ENCODE measurements at places on chromosomes 7 and 10.

GRCh38 chr7:94510582-94511496, 1.2 kb downstream of the CASD1 start:
- DNase-seq, result peak; percentile 46

- no peak for DNase-seq
Observed at GRCh38 chr10:129695671-129696070, 228.6 kb downstream of the MGMT start.

DNA sequence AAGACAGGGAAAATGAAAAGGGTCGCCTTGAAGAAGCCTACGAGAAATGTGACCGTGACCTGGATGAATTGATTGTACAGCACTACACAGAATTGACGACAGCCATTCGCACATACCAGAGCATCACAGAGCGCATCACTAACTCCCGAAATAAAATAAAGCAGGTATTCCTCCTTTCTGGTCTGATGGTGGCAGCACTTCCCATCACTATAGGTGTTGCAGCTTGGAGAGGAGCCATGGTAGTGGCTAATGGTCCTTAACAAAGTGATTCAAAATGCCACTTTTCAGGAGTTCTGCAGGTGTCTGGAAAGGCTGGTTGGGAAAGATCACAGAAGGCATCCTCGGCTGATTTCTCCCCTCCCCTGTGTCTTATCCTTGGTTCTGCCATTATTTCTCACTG, 22.1 kb downstream of the EXOC4 start:
- DNase-seq, result no peak

GRCh38 chr7:71470830-71471229, 338.9 kb downstream of the GALNT17 start:
- DNase-seq, result no peak

DNA sequence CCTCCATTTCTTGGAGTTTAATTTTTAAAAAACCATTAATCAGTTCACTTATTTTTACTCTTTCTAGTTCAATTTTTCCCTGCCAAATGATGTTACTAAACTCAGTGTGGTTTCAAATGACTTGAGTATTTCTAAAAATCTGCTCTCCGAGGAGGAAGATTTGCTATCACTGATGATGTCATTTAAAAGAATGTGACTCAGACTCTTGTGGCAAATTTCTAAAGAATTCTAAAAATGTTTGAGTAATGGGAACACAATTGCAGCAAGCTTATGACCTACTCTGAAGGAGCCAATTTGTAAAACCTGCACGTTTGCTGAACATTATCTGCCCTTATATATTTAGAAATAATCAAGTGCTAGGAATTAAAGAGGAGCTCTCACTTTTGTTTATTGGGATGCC, 88.6 kb downstream of the SPAG6 start:
- DNase-seq, result no peak

Data from HL-60 (cell line).